Trophoblast cell (in vitro differentiated cells and primary cell): ENCODE measurements at places on chromosomes 11 and 22.

GRCh38 chr11:44726283-44727113 lies at the start of gene TSPAN18:
Gene TSPAN18 (plus strand): TSS chr11:44726962. CDS start chr11:44906417, 179,455 bp downstream.
- no peak for DNase-seq

GRCh38 chr11:68212421-68213134 lies 518 bp downstream of the KMT5B start:
- DNase-seq = peak; percentile 54

- peak; percentile 74 for DNase-seq
Measured at GRCh38 chr11:102345904-102346303, 1.1 kb upstream of the BIRC2 start.

DNA sequence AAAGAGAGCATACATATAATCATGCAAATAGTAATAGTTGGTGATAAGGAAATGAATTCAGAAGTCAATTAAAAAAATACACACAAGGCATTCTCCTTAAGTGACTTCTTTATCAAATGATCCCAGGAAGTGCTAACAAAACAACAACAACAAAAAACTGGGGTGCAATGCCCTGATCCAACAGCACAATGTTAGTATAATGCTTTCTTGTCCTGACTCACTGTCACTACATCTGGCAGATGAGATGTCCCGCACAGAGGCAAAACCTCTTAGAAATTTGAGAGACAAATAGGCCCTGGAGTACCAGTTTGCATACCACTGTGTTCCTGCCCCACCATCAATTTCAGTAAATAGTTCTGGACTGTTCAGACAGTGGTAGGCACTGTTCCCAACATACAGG lies 11.0 kb upstream of the AMBRA1 start:
- DNase-seq = no peak

DNA sequence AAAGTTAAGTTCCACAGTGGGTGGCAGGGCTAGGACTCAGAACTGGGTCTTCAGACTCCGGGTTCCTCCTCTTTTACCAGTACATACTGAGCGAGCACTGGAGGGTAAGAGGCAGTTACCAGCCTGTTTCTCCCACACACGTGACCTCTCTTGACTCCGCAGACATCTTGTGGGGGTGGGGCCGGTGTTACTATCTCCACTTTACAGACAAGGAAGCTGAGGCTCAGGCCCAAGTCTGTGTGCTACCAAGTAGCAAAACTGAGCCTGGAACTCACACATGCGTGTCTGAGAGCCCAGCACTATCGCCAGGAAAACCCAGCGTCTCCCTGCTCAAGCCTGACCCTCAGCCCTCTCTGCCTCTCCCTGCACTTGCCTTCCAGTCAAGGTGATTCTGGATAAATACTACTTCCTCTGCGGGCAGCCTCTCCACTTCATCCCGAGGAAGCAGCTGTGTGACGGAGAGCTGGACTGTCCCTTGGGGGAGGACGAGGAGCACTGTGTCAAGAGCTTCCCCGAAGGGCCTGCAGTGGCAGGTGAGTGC lies 16.0 kb upstream of the SMIM35 start:
- DNase-seq = no peak

- no peak for DNase-seq
Measured at GRCh38 chr11:89168396-89168795, 9.3 kb upstream of the TYR start.

DNA sequence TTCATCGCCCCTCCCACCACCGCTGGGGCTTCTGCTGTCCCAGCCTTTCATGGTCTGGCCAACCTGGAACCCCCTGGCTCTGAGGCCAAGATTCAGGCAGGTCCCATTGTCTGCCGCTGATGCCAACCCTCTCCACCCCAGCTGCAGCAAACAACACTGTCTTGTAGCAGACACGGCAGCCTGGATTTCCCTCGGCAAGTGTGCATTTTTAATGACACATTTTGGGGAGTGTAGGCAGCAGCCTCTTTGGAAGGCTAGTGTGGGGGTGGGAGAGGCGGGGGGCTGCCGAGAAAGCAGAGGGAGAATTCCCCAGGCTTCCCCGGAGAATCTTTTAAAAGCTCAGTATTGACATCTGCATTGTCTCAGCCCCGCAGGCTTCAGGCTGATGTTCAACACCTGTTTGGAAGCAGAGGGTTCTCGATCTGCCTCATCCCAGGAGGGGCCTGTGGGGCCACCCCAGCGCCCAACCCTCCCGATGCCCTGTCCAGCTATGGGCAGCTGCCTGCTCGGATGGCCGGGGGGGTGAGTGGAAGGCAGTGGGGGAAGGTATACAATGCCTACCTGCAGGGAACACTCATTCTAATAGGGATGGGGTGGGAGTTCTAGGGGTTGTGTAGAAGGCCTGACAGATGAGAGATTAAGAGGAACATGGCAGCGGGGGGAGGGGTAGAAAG lies 41.5 kb downstream of the NECTIN1 start:
- no peak for DNase-seq

- no peak for DNase-seq
Measured at GRCh38 chr11:94117871-94118270, 10.8 kb upstream of the PANX1 start.

DNA sequence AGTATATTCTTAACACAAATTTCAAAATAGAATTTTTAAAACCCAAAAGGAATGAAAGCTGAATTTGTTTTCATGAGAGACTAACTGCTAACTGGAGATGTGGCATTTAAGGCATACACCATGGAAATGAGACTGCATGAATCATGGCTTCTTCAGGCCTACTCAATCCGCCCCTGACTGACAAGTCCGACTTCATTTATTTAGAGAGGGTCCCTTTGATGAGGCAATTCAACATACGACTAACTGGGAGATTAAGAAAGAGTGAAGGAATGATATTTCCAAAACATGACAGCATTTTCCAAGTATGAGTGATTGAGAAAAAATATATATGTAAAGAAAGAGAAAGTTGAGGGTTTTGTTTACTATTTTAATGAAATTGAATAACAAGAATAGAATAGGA lies 720.1 kb downstream of the DLG2 start:
- peak; percentile 55 for DNase-seq

- no peak for DNase-seq
Measured at GRCh38 chr11:3710485-3711259, 39.5 kb upstream of the CHRNA10 start.
